ENCODE measurements at places on chromosomes 2 and 18. TPM values are rescaled to one million over a fixed set of nuclear protein-coding genes. Genes with fewer than 3 reads are reported as not detected.

GRCh38 chr18:51391731-51392130 is 194.2 kb upstream of the MEX3C start:
- DNase-seq = no peak

SMAD4 gene
- total RNA-seq = 75.9 TPM

- DNase-seq = peak; percentile 39
These were observed 1329.8 kb downstream of the DSC3 start for GRCh38 chr18:29712785-29713184.

DNA sequence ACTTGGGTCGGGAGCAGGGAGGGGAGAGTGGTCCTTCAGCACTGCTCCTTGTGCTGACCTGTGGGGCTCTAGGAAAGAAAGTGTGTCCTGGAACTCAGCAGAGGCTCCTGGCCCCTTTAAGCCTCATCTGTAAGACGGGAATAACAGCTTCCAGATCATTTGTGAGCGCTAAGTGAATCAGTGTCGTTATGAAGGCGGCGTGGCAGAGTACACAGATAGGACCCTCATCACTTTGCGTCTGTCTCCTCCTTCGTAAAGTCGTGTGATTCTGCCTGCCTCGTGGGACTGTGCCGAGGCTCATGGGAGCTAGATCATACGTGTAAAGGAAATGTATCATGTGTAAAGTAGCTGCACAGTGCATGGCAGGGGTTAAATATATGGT is 18.6 kb downstream of the COLEC11 start:
- no peak for DNase-seq

GRCh38 chr2:70546376-70546775 is 7.2 kb downstream of the TGFA start:
- DNase-seq = peak; percentile 63

- DNase-seq = no peak
These were observed 78.7 kb upstream of the MSH6 start for GRCh38 chr2:47704287-47704686.

GRCh38 chr2:191169456-191170300 is 18.9 kb upstream of the STAT4 start:
- no peak for DNase-seq
